ENCODE measurements at places on chromosomes 7 and 10.

DNA sequence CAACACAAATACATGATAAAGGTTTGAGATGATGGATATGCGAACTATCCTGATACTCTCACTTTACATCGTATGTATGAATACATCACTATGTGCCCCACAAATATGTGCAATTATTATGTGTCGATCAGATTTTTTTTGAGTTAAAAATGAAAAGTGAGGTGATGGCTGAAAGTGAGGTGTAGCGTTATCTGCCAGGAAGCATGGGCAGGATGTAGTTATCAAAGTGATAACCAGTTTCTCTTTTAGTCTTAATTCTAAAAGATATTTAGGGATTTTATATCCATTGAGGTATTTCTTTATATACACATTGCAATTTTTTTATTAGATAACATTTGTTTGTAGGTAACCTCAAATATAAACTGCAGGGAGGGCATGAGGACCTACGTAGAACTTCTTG, 15.6 kb upstream of the KLF6 start:
- no peak for DNase-seq

GRCh38 chr7:136006208-136006607, 29.0 kb upstream of the MTPN start:
- DNase-seq = no peak

- DNase-seq = no peak
Measured at GRCh38 chr7:37915438-37915837, 1.2 kb downstream of the SFRP4 start.

DNA sequence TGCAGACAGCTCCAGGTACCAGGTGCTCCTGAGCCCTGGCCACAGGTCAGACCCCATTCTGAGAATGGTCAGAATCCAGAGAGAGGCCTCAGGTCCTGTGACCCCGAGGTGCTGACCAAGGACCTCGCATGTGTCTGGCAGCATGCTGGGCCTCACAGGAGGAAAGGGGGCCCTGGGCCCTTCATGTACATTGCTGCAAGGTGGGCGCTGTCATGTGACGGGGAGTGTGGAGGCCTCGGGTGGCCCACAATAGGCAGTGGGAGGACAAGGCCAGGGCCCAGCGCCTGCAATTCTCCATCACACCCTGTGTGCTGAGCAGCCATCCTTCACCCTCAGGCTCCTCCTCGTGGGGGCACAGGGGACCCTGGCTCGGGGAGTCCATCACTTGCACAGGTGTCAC, 15.5 kb upstream of the RET start:
- DNase-seq = no peak

- no peak for DNase-seq
Measured at GRCh38 chr7:99624484-99624883, 7.7 kb downstream of the ZSCAN25 start.
